ENCODE measurements at places on chromosomes 16 and 17.

- no peak for DNase-seq
Observed at GRCh38 chr17:82055023-82055964, 3.6 kb downstream of the GPS1 start.

DNA sequence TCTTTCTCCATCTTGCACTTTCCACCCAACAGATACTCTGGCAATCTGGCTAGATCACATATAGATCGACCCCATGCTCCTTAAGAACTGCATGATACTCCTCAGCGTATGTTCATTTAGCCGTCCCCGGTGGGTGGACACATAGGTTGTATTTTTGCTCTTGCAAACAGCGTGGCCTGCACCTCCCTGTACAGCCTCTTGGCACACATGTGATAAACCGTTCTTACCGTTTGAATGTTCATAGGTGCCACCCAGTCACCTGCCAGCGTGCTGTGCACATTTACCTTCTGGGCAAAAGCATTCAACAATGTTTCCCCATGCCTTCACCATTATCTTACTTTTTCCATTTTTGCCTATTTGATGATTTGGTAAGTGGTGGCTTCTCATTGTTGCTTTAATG lies 6.2 kb downstream of the TNP2 start:
- DNase-seq, result no peak

DNA sequence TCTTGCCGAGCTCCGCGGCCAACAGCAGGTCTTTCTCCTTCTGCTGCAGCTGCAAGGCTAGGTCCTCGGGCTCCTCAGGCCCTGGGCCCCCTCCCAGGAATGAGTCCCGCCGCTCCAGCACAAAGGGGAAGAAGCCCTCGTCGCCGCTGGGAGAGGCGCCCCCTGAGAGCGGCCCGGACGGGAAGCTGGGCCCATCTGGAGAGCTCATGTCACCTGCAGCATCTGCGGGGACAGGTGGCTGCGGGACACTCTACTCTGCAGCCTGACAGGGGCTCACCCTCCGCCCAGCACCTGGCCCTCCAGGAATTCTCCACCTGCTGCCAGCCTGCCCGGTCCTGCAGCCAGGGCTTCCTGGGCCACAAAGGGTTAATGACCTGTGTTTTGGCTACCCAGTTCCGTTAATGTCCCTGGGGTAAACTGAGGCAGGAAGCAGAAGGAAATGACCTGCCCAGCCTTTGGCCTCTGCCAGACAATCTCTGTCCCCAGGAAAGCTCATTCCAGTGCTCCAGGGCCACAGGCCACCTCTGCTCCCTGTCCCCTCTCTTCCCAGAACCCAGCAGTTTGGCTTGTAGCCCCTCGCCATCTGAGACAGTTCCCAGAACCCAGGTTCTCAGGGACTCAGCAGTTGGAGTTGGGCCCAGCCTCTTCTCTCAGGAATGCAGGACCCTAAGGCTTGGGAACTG lies 1.3 kb downstream of the BICDL2 start:
- no peak for DNase-seq

- no peak for DNase-seq
Observed at GRCh38 chr17:28041844-28042656, 427 bp upstream of the NLK start.

- DNase-seq, result no peak
Observed at GRCh38 chr16:83100679-83101078, 473.9 kb downstream of the CDH13 start.

GRCh38 chr16:10839279-10839666 lies 20.7 kb upstream of the TVP23A start:
- no peak for DNase-seq

DNA sequence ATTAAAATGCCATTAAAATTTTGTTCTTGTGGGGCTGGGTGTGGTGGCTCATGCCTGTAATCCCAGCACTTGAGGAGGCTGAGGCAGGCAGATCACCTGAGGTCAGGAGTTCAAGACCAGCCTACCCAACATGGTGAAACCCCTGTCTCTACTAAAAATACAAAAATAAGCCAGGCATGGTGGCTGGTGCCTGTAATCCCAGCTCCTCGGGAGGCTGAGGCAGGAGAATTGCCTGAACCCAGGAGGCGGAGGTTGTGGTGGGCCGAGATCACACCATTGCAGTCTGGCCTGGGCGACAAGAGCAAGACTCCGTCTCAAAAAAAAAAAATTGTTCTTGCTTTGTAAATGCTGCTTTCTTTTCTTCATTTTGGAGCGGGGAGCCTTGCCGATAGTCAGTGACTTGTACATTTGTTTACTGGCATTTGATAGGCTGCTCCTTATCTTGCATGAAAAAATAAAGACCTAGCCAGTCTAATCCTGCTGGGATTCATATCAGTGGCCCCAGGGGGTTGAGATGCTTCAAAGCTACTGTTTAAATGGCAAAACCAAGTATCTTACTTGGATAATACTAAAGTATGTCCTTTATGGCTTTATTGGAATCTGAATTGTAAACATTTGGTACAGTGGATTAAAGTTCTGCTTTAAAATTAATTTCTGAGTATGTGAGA lies 3.3 kb upstream of the CLTC start:
- no peak for DNase-seq

- no peak for DNase-seq
Observed at GRCh38 chr16:3214904-3215600, 19.9 kb downstream of the ZNF200 start.

- DNase-seq, result no peak
Observed at GRCh38 chr16:16093628-16094332, 129.5 kb downstream of the ABCC6 start.

- DNase-seq, result no peak
Observed at GRCh38 chr16:85759136-85759535, 8.2 kb upstream of the C16orf74 start.

DNA sequence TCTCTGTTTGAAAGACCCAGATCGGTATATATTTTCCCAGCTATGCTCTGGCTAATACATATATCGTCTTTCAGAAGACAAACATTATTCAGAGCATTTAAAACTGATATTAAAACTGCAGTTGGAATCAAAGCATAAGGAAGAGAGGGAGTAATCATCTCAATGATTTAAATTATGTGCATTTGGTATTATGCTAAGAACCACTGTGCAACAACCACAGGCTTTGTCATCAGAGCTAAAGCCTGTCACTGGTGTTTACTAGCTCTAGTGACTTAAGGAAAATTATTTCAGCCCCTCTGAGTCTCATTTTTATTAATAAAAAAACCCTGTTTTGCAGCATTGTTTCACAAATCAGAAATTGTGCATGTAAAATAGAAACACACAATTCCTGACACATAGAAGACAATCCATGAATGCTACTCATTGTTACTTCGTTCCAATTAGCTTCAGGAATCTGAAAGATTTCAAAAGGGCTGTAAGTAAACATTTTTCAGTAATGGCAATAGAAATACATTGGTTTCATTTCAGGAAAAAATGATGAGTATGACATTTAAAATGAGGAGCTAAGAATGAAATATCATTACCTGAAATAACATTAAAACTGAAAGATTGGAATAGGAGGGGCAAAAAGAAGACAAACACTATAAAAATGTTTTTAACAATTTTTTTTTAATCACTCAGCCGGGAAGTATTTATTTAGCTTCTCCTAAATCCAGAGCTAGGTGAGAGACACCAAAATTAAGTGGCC lies 136.5 kb upstream of the ADAMTS18 start:
- no peak for DNase-seq

- DNase-seq, result no peak
Observed at GRCh38 chr17:42530952-42531454, 5.0 kb upstream of the NAGLU start.

DNA sequence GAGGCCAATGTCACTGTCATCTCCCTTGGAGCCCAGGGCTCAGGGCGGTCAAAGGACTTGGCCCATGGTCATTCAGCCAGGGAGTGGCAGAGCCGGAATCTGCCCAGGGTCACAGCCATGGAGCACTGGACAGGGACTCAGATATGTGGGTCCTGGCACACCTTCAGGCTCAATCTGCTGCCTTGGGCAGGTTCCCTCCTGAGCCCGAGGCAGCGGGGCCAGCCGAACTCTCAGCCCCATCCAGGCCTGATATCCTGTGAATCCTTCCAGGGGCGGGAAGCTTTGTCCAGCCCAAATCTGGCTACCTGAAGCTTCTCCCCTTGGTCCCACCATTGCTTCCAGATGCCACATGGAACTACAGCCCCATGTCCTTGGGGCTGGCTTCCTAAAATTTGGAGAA lies 12.2 kb upstream of the CDIPT start:
- no peak for DNase-seq

DNA sequence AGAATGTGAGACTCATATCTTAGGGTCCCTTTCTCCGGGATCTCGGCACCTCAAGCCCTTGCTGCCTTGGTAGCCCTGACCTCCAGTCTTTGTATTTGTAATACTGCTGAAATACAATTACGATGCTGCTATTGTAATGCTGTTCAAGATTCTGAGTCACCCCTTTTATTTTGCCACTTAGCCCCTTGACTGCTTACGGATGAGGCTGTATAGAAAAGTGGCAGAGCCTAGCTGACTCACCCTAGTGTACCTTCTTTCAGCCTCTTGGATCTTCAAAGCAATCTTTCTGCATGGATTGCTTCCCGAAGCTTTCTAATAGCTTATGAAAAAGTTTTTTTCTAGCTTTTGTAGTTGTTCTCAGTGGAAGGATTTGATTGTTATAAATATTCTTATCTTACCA lies 187.9 kb downstream of the KCNJ2 start:
- DNase-seq, result no peak

GRCh38 chr16:49200223-49200820 lies 81.3 kb downstream of the CBLN1 start:
- no peak for DNase-seq

GRCh38 chr17:21452377-21453143 lies 76.4 kb downstream of the KCNJ12 start:
- peak; percentile 63 for DNase-seq

- DNase-seq, result no peak
Observed at GRCh38 chr17:63278728-63279442, 167.2 kb downstream of the CYB561 start.

GRCh38 chr16:30528799-30529457 lies 2.6 kb upstream of the ZNF768 start:
- peak; percentile 29 for DNase-seq

DNA sequence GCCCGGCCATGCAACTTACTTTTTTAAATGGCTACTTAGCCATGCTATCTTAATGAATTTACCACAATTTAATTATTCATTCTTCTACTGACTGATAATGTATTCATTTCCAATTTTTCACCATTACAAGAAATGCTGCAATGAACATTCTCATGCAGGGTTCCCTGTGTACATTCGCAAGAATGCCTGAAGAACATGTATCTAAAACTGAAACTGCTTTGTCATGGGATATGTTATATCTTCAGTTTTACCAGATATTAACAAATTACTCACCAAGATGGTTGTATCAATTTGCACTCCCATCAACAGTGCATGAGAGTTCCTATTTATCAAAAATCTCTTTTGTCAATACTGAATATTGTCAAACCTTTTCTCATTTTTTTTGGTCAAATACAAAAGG lies 100.8 kb downstream of the SLC39A11 start:
- DNase-seq, result no peak

All from posterior cingulate gyrus (tissue), 11 donors.